ENCODE measurements at places on chromosomes 7 and 10.

GRCh38 chr7:2314209-2314955, at the start of gene SNX8:
Gene SNX8, minus strand, starts transcription at chr7:2314441. Its CDS starts 20 bp downstream, at chr7:2314421.
- DNase-seq: peak; percentile 92

DNA sequence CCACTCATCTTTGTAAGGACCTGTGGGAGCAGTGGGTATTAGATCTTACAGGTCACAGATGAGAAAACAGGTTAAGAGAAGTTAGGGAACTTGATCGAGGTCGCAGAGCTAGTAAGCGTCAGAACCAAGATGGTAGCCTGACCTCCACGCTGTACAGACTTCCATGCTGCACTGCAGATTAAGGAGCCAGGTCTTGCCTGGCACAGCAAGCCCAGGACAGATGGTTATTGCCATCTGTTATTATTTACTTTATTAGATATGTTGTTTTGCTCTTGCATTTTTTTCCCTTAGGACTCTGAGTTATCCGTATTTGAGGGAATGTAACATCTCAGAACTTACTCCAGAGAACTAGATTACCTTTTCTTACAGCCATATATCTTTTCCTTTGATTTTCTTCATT, 147.2 kb downstream of the NSUN6 start:
- no peak for DNase-seq

GRCh38 chr7:45443263-45443662, 130.9 kb upstream of the ADCY1 start:
- DNase-seq: no peak

DNA sequence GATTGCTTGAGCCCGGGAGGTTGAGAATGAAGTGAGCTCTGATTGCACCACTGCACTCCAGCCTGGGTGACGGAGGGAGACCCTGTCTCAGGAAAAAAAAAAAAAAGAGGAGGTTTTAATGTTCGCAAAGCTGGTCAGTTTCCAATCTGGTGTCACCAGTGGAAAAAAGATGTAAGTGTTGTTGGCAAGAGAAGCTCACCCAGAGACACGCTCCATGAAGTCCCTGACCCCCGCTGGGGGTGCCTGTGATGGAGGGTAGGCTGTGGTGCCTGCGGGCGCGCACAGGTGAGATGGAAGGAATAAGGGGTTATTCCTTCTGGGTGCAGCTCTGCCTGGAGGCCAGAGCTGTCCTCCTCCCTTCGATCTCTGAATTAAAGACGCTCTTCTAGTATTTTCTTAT, 122.7 kb downstream of the CUX1 start:
- no peak for DNase-seq

DNA sequence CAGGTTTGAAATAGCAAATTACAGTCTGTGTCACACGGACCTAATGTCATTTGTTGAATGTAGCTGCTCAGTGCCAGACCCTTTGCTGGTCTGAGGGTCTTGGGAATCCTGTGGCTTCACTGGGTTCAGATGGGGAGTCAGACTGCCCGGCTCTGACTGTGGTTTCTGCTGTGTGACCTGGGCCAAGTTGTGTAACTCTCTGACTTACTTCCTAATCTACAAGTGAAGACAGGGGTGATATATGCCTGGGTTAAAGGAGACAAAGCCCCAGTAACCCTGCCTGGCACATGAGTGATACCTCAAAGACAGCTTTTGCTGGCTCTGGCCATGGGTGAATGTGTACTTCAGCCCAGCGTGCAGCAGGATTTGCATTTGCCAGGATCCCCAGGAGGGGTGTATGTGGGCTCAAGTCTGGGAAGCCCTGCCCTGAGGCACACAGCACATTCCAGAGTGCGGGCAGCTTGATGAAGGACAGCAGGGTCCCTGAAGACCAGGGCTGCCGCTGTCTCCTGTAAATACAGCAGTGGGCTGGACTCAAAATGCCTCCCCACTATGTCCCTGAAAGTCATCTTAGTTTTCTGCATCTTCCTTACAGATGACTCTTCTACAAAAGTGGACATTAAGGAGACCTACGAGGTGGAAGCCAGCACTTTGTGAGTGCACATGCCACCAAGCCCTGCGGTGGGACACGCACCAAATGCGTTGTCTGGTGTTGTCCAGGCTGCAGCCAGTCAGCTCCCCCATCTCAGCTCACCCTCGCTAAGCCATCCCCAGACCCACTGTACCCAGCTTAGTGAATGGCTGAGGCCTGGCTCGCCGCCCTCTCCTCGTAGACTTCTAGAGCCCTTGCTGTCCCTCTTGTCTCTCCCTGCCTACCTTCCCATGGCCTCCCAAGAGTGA, 16.4 kb downstream of the NACAD start:
- no peak for DNase-seq

- DNase-seq: no peak
These were observed 129.6 kb upstream of the CCDC6 start for GRCh38 chr10:60035984-60036383.

GRCh38 chr7:90839316-90839715, 243.2 kb downstream of the CDK14 start:
- no peak for DNase-seq

DNA sequence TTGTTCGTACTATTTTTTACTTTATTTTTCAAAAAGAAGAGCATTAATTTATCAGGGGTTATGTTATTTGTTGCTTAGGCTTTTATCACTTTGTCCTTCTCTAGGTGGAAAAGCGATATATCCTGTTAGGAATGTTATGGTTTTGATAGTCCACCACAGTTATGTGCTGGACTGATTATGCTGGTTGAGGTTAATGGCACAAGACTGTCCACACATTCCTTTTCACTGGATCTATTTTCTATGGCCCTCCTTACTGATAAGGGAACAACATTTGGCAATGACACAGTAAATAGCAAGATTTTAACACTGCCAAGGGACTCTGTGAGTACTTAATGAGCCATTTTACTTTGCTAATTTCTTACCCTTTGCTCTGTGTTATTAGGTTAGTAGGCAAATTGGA, 1212.3 kb downstream of the NXPH1 start:
- no peak for DNase-seq

DNA sequence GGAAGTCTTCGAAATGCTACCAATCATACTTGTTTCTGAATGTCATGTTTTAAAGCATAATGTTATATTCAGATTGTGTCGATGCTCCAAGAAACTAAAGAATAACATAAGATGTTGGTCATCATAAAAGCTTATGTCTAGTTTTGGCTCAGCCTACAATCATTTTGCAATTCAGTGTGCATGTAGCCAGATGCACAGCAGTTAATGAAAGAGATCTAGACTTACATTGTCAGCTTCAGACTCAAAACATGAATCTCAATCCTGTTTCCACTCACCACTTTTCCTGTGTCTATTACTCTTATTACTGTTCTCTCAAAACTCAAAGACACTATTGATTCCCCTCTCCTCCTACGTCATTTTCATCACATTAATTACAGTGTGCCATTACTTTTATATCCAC, 21.4 kb downstream of the TMEM196 start:
- no peak for DNase-seq

GRCh38 chr10:42367532-42368230, 270.7 kb downstream of the ZNF33B start:
- DNase-seq: peak; percentile 19

DNA sequence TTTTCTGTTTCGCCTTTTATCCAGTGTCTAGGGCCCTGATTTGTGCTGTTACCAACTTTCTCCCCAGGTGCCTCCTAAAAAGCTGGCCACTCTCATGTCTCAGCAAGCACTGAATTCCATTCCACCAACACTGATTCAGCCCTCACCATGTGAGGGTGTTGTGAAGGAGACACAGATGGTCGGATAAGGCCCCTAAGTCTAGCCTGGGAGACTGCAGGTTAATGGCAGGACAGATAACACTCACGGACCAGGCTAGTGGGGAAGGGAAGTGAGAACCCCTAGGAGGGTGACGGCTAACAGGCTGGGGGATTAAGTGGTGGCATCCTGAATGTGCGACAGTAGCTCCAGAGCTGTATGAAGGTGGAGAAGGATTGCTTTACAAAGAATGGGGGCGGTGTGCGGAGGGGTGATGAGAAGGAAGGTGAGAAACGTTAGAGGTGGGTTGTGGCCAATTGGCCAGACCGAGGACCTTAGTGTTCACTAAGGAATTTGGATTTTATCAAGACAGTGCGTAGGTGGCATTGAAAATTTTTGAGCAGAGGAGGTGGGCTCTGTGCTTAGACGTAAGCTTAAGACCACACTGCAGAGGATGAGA, 3.8 kb upstream of the DUSP5 start:
- no peak for DNase-seq

DNA sequence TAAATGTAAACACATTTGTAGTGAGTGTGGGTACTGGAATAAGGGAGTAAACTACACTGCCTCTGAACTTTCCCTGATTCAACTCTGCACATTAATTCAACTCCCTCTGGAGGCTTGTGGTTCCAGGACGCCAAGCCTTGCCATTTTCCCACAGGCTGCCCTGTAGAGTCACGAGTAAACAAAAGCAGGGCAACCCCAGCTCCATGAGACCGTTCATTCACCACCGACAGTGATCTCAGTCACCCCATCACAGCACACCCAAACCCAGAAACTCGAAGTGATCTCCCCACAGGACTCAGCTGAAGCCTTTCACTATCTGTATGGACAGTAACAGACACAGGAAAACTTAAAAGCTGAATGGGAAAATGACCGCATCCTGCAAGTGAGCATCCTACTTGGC, 218.8 kb upstream of the FRMD4A start:
- DNase-seq: no peak

DNA sequence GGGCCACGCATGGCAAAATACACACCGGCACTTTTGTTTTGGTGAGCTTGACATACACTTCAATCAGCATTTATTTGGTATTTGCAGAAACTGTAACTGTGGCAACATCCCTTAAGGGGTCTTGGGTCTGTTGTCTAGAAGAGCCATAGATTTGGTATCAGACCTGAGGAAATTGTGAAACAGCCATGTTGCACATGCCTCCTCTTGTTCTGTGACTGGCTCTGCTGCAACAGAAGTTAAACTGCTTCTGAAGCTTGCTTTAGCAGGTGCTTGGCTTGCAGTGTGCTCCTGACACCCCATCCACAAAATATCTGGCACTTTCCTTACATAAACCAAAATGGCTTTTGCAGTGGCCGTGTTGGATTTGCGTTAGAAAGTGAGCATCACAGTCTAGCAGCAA, 247.3 kb downstream of the GATA3 start:
- DNase-seq: no peak

- DNase-seq: no peak
These were observed 280.1 kb downstream of the SKAP2 start for GRCh38 chr7:26584326-26584725.

GRCh38 chr10:97028126-97028831, 157.5 kb downstream of the SLIT1 start:
- DNase-seq: no peak

- no peak for DNase-seq
These were observed 10.0 kb downstream of the VWC2 start for GRCh38 chr7:49783446-49783845.

DNA sequence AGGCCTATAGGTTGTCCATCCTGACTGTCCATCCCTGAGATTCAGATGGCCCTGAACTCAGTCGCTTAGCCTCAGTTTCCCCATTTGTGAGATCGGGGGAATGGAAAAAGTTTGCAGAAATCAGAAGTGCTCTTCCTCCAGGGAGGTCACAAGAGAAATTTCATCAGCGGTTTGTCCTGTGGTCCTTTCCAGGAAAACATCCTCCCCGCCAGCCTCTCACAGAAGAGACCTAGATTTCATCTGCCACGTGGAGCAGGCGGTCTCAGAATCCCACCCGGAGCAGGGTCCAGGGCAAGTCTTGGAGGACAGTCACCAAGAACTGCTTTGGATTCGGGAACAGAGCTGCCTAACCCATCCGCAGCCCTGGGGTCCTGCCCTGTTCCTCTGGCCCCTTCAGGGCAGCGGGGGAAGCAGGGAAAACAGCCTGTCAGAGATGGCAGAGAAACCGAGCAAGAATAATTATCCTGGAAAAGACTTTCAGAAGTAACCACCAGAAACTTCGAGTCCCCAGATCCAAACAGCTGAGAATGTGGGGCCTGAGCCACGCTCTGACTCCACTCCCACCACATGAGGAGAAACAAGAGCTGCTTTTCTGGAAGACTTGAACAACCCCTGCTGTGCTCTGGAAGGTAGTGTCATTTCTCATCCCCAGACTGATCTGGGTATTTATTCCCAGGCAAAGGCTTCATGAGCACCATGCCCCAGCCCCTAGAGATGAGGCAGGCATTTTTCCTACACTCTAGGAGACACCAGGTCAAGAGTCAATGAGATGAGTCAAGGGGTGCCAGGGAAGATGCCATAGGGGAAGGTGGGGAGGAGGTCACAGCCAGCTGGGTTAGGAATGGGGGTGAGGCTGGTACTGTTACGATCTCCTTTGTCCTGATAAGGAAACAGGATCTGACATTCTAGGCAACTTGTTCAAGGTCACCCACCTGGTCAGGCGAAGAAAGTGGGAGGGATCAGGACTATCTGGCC, 1.1 kb upstream of the TNS3 start:
- DNase-seq: no peak

- DNase-seq: no peak
These were observed 41.2 kb downstream of the CHCHD3 start for GRCh38 chr7:133040674-133041073.

DNA sequence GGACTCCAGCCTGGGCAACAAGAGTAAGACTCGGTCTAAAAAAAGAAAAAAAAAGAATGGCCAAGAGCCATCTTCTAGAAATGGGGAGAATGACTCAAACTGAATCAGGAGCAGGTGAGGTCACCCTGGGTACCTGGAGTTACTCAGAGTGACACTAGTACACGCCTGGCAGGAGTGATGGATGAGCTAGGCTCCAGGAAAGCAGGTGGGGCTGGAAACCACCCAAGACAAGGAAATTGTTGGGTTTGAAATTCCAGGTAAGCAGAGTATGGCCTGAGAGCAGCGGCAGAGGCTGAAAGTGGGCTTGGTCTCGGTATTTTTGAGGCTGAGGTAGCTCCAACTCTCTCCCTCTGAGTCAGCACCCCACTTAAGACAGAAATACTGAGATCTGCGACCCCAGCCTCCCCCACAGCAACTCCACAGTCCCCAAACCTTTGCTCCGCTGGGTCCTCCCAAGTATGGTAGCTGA, 18.5 kb downstream of the DDIT4 start:
- no peak for DNase-seq

- DNase-seq: no peak
These were observed 9.8 kb upstream of the PNPLA8 start for GRCh38 chr7:108535744-108536143.

DNA sequence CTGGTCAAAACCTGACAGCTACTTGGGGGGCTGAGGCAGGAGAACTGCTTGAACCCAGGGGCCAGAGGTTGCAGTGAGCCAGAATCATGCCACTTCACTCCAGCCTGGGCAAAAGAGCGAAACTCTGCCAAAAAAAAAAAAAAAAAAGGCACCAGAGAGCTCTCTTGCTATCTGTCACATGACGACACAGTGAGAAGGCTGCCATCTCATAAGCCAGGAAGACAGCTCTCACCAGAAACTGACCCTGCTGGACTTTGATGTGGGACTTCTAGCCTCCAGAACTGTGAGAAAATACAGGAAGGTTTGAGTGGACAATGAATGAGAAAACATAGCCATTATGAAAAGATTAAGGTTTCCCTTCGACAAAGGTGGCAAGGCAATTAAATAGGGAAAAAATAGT, 51.1 kb upstream of the KCNIP2 start:
- no peak for DNase-seq
